ENCODE measurements at places on chromosomes 13 and 19.

DNA sequence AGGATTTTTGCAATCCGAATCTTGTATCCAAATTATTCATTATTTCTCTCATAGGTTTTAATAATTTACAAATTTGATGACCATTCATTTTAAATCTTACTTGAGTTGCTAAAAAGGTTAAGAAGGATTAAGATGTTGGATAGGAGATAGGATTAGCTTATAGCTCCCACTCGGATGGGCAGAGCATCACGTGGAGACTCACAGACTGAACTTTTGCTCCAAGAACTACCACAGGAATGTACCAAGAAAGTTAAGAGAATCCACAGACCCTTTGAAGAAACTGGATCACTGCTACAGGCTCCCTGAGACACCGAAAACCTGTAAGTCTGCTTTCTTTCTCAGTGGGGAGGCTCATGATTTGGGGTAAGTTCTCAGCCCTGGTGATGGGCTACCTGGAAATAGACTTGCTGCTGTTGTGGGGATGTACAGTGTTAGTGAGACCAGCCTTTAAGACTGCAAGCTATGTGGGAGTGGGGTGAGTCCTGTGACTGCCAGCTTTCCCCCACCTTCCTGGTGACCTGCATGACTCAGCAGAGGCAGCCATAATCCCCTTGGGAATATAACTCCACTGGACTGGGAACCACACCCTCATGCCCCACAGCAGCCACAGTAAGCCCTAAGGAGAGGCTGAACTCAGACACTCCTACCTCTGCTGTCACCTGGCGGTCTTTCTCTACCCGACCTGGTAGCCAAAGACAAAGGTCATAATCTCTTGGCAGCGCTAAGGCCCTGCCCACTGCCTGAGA lies 1458.0 kb downstream of the OLFM4 start:
- DNase-seq, result no peak

- no peak for DNase-seq
Measured at GRCh38 chr19:478236-478903, 17.5 kb upstream of the SHC2 start.

DNA sequence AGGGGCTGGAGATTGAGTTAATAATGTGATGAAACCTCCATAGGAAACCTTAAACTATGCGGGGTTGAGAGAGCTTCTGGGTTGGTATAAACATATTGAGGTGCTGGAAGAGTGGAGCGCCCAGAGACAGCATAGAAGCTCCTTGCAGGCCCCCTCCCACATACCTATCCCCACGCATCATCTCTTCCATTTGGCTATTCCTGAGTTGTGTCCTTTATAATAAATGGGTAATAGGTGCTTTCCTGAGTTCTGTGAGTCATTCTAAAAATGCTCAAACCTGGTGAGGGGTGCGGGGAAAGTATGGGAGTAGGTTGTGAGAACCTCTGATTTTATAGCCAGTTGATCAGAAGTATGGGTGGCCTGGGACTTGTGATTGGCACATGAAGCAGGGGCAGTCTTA lies 14.6 kb downstream of the CCDC122 start:
- DNase-seq, result no peak

DNA sequence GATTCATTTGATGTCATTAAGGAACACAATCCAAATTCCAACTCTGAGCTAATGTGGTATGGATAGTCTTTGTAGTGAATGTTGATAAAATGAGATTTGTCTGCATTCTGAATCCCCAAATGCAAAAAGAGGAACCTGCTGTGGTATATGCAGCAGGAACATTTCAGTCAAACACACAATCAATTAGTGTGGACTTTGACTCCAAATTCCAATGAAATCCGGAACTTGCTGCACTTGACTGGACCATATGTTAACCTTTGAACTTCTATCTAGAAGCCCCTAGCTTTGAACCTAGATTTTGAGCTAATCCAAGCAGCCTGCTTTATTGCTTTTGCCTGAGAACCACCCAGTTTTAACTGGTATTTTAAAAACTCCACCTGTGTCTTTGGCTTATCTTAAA lies 341.3 kb downstream of the SPRY2 start:
- DNase-seq, result no peak

DNA sequence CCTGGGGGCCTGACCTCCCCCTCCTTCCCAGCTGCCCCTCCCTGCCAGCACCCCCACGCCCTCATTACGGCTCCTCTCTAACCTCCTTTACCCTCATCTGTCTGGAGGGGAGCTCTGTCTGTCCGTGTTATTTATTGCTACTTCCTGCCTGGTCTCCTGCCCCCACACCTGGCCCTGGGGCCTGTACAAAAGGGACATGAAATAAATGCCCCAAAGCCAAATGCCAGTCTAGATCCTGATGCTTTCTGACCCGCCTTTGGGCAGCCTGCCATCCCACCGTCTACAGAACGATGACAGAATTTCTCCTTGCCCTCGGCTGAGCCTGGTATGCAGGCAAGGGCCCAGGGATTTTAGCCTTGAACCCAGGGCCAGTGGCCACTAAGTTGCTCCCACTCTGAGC lies 15.4 kb upstream of the CD22 start:
- DNase-seq, result no peak

DNA sequence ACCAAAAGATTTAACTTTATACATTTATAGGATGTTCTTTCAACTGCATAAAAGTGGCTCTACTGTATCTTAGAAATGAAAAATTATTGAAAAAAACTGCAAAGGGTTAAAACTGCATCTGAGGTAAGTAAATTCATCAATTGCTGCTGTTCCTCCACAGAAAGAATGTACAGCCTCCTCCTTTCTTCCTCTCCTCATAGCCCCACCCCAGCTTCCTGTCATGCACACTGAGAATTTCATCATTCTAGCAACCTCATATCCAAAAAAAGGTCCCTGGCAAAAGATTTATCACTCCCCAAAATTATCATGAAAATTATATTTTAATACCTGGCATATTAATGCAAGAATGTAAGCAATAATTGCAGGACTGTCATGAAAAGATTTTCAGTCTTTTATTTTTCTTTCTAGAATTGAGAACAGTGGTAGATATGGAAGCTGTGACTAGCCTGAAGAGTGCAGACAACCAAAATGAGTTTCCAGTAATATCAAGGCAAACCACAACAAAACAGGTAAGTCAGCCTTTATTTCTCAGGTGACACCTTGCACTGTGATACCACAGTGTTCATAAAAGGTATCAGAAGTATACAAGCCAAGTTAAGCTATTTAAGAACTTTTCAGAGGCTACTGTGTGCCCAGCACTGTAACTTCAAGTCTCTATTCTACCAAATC lies 110.8 kb downstream of the SUCLA2 start:
- DNase-seq, result no peak

GRCh38 chr19:7600721-7601120 lies 5.1 kb downstream of the CAMSAP3 start:
- DNase-seq, result no peak

Data from GM12865 (cell line).